ENCODE measurements at places on chromosomes 16 and 17.

DNA sequence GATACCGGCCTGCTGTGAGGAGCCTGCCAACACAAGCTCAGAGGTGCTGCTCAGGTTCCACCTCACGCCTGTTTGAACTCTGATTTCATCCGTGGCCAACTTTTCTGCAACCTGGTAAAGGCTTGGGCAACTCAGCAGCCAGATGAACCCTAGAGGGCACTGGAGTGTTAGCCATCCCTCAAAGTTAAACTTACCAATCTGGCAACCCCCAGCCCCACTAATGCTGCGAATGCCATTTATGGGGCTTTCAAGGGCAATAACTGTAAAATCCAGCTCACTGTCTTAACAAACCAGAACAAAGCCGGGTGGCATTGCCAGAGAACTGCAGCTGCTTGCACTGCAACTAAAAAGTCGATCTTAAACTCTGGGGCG is 105.5 kb downstream of the AXIN2 start:
- no peak for DNase-seq

GRCh38 chr16:3824121-3824795 is 56.3 kb downstream of the CREBBP start:
- no peak for DNase-seq

DNA sequence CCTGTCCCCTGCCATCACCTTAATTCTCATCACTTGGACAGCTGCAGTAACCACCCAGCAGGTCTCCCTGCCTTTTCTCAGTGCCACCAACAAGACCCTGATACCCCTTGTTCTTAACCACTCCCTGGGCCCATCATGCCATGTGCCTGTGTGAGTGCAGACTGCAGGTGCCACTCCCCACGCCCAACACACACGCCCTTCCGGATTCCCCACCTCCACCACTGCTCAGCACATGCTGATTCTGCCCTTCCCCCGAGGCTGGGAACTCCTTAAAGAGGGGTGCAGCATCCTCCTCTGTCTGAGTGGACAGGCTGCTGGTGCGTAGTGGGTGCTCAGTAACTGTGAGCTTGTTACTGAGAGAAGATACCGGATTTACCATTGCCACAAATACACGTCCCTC is 52.4 kb downstream of the PLD6 start:
- no peak for DNase-seq

GRCh38 chr17:27327871-27328270 is 34.0 kb downstream of the WSB1 start:
- no peak for DNase-seq

- no peak for DNase-seq
These were observed 12.6 kb downstream of the MAP3K3 start for GRCh38 chr17:63634816-63635215.

GRCh38 chr17:67481808-67482207 is 104.7 kb downstream of the PITPNC1 start:
- no peak for DNase-seq

DNA sequence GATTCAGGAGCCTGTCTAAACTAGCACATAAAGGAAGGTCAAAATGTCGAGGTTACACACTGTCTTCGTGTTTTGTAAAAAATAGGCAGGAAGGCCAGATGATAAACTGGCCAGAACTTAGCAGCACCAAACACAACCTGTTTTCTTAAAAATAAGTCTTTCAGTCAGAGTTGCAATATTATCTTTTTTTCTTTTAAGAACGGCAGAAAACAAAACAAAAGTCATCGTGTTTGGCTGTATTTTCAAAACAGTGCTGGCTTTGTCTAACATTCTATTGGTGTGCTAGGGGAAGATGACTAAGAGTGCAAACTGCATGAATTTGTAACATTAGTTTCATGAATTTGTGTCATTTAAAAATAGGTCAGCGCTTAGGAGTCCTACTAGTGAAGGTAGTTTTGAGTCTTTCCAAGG is 5.3 kb downstream of the MAF start:
- DNase-seq: no peak

GRCh38 chr16:47480410-47480809 is 19.3 kb downstream of the PHKB start:
- DNase-seq: no peak

DNA sequence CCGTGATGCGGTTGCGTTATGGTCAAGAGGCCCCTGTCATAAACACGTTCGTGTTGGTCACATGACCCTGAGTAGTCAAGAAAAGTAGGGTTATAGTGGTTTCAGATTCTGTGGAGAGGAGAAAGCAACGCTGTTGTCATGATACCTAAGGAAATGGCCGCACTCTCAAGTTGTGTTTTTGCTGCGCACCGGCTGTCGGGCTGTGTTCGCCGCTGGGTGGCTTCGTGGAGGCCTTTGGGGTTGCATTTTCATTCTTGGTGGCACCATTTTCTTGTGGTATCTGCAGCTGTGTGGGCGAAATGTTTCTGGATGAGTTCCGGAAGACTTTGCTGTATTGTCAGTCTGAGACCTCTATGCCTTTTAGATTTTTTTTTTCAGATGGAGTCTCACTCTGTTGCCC is 35.0 kb downstream of the DEF8 start:
- no peak for DNase-seq

- DNase-seq: peak; percentile 88
These were observed 68.8 kb downstream of the ABR start for GRCh38 chr17:1110862-1111598.

DNA sequence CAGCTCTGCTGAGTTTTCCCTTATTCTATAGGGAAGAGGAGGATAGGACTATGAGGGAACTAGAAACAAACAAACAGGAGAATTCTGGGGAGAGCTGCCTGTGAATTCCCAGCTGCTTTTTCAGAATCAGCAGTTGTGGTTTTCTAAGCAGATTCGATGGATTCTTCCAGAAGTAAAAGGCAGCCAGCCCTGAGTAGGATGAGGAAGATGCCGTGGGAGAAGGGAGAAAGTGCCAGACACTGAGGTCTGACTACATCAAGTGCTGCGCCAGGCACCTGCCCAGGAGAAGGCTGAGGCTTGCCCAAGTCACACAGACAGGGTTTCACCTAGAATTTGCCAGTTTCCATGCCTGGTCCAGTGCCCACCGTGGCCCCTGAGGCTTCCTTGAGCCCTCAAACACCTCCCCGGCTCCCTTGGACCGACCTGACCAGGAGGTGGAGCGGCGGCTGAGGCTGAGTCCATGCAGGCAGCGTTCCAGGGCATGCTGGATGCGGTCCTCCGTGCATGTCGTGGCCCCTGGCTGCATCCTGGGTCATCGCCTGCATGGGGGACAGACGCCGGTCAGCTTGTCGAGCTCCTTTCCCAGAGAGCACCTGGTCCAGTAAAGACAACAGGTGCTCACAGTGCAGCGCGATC is 43.6 kb upstream of the PIK3R6 start:
- DNase-seq: no peak

Measured in HCT116 (cell line).